Skin of body (tissue), 3 donors: ENCODE measurements at places on chromosomes 12 and 14. TPM values are rescaled to one million over a fixed set of nuclear protein-coding genes. Genes with fewer than 3 reads are reported as not detected.

GRCh38 chr12:19572920-19573558, 133.7 kb downstream of the AEBP2 start:
- no peak for DNase-seq

ACTR6 gene
- 25.0 TPM for total RNA-seq

KLRC4 gene
- 0.39 TPM for total RNA-seq

ASCL1 gene
- not detected for total RNA-seq

TAS2R42 gene
- total RNA-seq = not detected

GRCh38 chr12:48572326-48572725, 2.5 kb upstream of the LALBA start:
- DNase-seq = no peak

GRCh38 chr14:102058961-102059360, 27.9 kb downstream of the HSP90AA1 start:
- no peak for DNase-seq

- DNase-seq = no peak
Observed at GRCh38 chr12:13119826-13120225, 16.4 kb upstream of the GSG1 start.
